ENCODE measurements at places on chromosomes 6 and 20.

DNA sequence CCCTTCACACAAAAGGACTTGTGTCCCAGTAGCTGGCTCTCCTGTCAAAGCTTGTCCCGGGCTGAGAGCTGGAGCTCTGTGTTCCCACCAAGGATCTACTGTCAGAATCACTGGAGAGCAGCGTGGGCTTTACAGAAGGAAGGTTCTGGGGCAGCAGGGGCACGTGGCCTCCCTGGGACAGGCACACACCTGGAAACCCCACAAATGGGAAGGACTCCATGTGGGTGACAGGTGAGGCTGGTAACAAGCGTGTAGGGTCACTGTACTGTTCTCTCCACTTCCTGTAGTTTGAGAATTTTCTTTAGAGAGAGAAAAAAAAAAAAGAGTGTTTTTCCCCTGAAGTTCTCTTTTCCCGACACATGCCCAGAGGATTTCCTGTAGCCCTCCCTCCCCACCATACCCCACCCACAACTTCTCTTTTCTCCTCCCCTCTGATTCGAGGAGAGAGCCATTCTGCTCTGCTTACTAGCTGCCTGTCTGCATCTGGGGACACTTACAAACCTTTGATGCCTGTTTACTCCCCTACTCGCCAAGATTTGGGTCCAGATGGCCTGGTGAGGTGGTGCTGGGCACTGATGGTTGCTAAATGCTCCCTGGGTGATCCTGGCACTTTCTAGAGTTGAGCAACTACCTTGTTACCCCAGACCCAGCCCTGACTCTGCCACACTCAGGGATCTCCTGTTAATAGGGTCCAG lies 84.1 kb upstream of the SIRPA start:
- DNase-seq: no peak

DNA sequence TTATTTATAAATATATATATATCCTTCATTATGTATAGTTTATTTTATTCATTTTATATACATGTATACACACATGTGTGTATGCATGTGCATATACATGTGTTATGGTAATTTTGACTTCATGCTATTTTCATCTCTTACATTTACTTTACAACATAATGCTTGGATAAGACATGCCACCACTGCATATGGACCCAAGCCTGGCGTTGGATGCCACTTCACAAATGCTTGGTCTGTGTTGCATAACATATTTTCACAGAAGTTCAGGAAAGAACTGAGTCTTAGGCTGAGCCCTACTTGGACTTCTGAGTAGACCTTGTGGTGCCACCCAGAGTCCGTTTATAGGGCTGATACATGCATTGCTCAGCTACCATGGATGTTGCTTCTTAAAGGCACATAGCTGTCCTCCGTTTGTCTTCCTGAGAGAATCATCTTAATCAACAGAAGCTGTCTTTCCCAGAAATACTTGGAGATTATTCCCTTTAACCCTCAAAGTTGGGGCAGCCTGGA lies 337.8 kb downstream of the BTBD3 start:
- DNase-seq: no peak

- no peak for DNase-seq
Measured at GRCh38 chr6:37643851-37644672, 53.6 kb downstream of the MDGA1 start.

GRCh38 chr6:89792881-89793280 lies 26.7 kb downstream of the MDN1 start:
- peak; percentile 28 for DNase-seq
